ENCODE measurements at places on chromosomes 4 and X. TPM values are rescaled to one million over a fixed set of nuclear protein-coding genes. Genes with fewer than 3 reads are reported as not detected.

- no peak for DNase-seq
Measured at GRCh38 chr4:154329268-154329868, 162.2 kb downstream of the DCHS2 start.

- no peak for DNase-seq
Measured at GRCh38 chr4:79178760-79179159, 147.1 kb downstream of the NAA11 start.

DNA sequence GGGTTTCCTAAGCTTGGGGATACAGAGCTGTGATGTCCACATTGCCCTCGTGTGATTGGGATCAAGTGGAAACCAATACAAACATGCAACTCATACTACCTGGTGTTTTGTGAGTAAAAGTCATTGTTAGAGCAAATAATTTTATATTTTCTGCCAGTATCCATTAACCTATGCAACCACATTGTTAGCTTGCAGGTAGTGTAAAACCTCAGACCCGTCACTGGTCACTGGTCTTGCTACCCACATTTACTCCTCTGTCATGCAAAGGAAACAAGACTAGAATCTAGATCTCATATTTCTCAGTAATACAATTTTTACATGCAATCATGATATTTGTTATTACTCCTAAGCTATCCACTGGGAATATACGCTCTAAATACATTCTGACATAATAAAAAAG lies 324.3 kb upstream of the NDST4 start:
- DNase-seq, result no peak

GRCh38 chr4:76854858-76855257 lies 43.1 kb downstream of the SOWAHB start:
- DNase-seq, result no peak

The KLF8 gene
- 25.4 TPM for total RNA-seq

Measured in breast epithelium (tissue), 4 donors.